ENCODE measurements at places on chromosomes 3 and 15. TPM values are rescaled to one million over a fixed set of nuclear protein-coding genes. Genes with fewer than 3 reads are reported as not detected.
A peak's percentile ranks its signal among the peaks of the same experiment; 100 is the strongest.

The PARP16 gene
- 4.7 TPM for total RNA-seq

The POTEB2 gene
- total RNA-seq, result not detected

The PLXND1 gene
- 184 TPM for total RNA-seq

The CALML4 gene
- 0.26 TPM for total RNA-seq

The AP4E1 gene
- 16.4 TPM for total RNA-seq

The DUOXA2 gene
- total RNA-seq, result not detected

The CLDN16 gene
- 0.50 TPM for total RNA-seq

The MOBP gene
- 0.41 TPM for total RNA-seq

- peak; percentile 33 for DNase-seq
Measured at GRCh38 chr3:192130534-192131132, 596.7 kb downstream of the FGF12 start.

DNA sequence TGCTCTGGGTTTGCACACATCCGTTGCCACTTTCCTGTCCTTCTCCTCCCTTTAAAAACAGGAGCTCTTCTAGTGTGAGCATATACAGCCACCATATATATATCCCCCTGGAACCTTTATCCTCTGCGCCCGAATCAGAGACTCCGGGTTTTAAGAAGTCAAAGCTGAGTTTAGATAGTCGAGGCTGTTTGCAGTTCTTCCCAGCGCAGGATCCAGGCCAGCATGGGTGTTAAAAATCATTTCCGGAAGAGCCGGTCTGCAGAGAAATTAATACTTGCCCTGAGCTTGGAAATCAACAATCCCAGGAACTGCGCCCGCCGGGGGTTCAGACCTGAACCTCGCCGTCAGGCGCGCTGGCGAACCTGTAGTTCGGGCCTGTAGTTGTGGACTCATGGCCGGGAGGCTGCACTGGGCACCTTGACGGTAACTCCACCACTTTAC, 2.3 kb downstream of the SHOX2 start:
- DNase-seq, result no peak

DNA sequence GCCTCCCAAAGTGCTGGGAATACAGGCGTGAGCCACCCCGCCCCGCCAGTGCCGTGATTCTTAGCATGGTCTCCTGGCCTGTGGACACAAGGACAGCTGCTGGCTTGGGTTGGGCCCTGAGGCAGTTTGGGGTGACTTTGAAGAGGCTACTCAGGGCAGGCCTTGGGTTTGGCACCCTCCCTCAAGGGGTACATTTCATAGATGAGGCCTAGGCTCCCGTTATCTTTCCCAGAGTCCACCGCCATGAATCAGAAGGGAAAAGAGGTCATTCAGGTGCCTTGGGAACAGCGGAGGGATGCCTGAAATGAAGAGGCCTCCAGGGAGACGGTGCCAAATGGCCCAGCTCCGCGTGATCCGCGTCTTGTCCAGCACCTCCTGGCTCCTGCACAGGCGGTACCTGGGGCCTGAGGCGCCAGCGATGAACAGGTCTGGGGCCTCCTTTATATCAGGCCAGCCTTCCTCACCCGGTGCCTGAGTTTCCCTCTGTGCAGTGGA, 9.3 kb downstream of the GNAI2 start:
- DNase-seq, result no peak

DNA sequence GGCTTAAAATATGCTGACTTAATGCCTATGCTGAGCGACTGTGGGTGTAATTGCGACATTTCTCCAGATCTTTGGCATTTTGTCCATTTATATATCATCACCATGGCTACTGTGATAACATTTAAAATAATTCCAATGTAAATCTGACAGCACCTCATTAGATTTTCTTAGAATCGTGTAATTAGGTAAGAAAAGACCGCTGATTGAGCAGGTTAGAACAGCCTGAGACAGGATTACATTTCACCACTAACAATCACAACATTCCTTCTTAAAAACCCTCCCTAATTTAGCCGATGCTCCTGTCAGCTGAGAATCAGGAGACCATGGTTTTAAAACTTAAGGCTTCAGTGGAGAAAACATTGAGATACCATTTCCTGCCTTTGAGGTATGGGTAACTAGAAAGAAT, 455.3 kb upstream of the PDZRN3 start:
- DNase-seq, result no peak

- DNase-seq, result no peak
Measured at GRCh38 chr3:66953934-66954445, 44.1 kb upstream of the KBTBD8 start.

- DNase-seq, result no peak
Measured at GRCh38 chr3:149003653-149004305, 12.4 kb downstream of the GYG1 start.

- DNase-seq, result no peak
Measured at GRCh38 chr3:47314056-47314764, 31.5 kb downstream of the KLHL18 start.

- peak; percentile 75 for DNase-seq
Measured at GRCh38 chr3:37183976-37184375, 9.6 kb upstream of the LRRFIP2 start.

- DNase-seq, result no peak
Measured at GRCh38 chr15:71116366-71116765, 1.1 kb downstream of the THSD4 start.

DNA sequence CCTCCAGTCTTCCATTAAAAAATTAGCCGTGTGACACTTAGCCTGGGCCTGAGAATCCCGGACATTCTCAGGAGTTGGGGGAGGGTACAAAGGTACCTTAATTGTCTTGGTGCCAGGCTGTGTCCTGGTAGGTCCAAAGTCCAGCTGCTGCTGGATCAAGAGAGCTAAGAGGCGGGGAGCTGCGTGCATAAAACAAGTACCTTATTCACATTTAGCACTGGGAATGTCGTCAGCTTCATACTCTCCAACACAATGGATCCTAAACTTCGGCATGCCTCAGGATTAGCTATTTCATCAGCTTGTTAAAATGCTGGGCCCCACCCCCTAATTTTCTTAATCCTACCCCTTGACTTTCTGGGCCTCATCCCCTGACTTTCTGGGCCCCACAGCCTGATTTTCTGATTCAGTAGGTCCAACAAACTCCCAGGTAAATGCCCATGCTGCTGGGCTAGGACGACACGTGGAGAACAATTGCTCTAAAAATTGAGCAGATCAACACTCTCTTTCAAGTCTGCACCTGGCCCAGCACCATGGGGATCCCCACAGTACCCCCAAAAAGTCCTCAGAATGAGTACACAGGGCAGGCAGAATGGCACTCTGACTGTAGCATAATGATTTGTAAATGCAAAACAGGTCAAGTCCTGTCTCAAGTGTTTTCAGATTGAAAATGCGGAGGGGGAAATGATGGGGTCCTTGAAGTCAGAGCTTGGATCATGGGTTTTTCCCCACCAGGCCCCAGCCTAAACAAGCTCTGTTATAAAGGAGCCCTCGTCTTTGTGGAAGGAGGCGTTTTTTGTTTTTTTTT, 5.6 kb upstream of the AEN start:
- DNase-seq, result no peak

DNA sequence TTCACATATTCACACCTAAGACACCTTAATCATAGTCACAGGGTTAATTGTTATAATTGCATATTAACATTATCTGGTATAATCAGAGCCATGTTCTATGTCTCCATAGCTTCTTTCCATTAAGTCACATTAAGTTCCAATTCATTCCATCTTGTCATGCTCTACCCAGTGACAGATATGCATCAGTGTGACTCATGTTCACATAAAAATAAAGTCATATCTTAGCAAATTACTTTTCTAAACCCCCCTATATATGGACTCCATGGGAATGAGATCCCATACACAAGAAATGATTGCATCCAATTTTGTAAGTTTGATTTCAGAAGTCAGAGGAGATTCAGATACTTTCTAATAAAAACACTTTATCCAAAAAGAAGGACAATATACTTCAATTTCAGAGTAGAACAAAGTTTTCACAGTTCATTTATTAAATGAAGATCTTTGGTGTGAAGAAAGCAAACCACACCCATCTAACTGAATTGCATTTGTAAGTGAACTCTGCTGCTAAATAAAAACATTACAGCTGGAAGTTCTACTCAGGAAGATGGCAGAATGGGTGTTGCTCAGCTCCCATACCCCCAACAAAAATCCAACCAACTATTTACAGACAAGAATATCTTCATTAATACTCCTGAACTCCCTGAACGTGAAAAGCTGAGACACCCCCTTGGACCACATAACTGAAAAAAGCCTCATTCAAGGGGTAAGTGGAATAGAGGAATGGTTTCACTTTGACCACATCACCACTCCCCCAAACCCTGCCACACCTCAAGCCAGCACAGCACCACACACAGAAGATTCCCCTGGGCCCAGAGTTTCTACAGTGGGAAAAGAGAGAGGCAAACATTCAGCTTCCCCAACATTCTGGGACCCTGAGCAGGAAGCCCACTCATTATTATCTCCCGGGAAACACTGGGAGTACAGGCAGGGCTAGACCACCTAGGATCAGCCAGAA, 27.6 kb downstream of the THBS1 start:
- DNase-seq, result no peak

GRCh38 chr15:45801543-45801942, 166.7 kb downstream of the SQOR start:
- DNase-seq, result no peak

- DNase-seq, result no peak
Measured at GRCh38 chr3:187265461-187265955, 26.0 kb downstream of the MASP1 start.

DNA sequence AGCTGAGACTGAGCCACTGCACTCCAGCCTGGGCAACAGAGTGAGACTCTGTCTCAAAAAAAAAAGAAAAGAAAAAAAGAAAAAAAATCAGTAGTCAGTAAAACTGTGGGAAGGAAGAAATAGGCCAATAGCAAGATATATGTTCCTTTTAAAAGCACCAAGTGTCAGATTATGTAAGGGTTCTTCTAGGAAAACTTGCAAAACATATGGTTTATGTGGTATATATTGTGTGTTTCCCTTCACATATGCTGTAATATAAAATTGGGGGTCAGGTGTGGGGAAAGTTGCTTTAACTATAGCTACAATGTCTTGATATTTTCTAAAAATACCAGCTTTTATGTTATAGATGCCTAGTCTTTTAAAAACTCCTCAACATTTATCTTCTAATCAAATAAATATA, 64.6 kb downstream of the ESYT3 start:
- no peak for DNase-seq

DNA sequence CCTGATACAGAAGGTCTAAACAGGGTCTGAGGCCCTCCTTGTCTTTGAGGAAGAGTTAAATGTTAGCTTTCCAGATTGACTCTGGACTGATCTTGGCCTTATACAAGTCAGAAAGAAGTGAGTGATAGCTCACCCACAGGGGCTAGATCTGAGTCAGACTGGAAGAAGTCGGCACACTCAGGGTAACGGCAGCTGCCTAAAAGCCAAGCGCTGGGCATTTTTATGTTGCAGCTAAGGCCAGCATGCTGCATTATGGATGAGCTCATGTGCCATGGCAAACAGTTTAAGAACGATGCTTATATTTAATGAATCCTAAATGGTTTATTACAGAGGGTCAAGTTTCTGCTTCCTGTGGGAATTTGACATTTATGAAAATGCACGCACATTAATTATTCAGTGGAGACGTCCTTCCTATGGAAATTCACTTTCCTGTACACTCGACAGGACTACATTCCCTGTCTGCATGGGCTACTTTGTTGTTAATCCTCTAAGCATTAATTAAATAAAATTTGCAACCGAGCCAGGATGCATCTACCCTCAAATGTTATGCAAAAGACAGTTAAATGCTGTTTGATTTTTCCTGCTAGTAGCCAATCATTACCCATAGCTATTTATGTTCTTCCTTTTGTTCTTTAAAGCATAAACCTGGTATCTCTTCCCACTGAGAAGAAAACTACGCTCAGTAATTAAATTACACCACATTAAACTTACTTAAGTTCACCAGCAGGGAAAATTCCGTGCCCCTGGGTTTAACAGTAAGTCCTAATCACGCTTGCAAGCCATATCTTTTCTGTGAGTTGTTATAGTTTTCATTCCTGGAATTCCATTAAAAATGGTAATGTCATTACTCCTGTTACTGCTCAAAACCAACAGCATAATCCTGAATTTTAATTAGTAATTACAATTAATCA, 762.7 kb upstream of the CFAP20DC start:
- DNase-seq, result peak; percentile 63

- no peak for DNase-seq
Measured at GRCh38 chr3:50151728-50152127, 3.4 kb upstream of the SEMA3F start.

- peak; percentile 13 for DNase-seq
Measured at GRCh38 chr3:30553641-30554316, 52.6 kb upstream of the TGFBR2 start.

DNA sequence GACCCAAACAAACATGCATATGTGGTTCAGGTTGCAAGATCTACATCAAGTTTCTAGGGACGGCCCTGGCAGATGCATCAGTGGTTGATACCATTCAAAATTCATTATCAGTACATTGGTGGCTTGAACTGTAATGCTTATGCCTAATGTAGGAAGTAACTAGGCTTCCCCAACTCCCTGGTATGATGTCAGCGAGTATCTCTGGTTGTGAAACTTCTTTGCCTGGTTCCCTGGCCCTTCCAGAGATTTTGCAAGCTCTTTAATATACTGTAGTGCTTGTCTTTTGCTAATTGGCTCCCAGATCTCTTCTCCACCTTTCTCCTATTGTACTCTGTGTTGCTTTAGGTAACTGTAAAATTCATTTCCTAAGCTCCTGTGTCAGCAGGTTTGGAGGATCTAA, 114.8 kb upstream of the RARB start:
- no peak for DNase-seq
